ENCODE measurements at places on chromosomes 16 and 17. TPM values are rescaled to one million over a fixed set of nuclear protein-coding genes. Genes with fewer than 3 reads are reported as not detected.

The DNAH17 gene
- total RNA-seq = 0.44 TPM

The TEX14 gene
- total RNA-seq = 0.71 TPM

The TBKBP1 gene
- total RNA-seq = 21.1 TPM

The ZKSCAN2 gene
- 21.2 TPM for total RNA-seq

The TBC1D3 gene
- total RNA-seq = not detected

The IRX3 gene
- total RNA-seq = 6.7 TPM

The VPS4A gene
- 27.5 TPM for total RNA-seq

The MAF gene
- total RNA-seq = 34.6 TPM

The RNF112 gene
- 5.4 TPM for total RNA-seq

The PRPSAP2 gene
- 95.4 TPM for total RNA-seq

The GPRC5C gene
- total RNA-seq = 23.6 TPM

The CDC27 gene
- 96.0 TPM for total RNA-seq

The KRTAP4-6 gene
- total RNA-seq = not detected

The NPW gene
- 2.0 TPM for total RNA-seq
